ENCODE measurements at places on chromosomes 16 and 17.

- DNase-seq, result no peak
Measured at GRCh38 chr17:17107891-17108431, 65.7 kb downstream of the MPRIP start.

DNA sequence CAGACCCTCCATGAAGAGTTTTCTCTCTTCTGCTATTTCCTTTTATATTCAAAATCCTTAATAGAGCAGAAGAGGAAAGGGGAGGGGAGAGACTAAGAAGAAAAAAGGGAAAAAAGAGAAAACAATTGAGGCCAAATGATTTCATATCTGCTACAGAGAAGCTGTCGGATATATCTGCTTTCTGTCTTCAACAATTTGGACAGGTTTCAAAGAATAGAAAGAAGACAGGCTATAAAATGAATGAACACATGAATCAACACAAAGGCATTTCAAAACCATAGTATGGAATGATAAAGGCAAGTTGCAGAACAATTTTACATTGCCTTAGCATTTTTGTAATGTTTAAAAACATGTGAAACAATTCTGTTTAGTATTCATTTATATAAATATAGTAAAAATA lies 4.7 kb upstream of the CMTR2 start:
- DNase-seq, result no peak

DNA sequence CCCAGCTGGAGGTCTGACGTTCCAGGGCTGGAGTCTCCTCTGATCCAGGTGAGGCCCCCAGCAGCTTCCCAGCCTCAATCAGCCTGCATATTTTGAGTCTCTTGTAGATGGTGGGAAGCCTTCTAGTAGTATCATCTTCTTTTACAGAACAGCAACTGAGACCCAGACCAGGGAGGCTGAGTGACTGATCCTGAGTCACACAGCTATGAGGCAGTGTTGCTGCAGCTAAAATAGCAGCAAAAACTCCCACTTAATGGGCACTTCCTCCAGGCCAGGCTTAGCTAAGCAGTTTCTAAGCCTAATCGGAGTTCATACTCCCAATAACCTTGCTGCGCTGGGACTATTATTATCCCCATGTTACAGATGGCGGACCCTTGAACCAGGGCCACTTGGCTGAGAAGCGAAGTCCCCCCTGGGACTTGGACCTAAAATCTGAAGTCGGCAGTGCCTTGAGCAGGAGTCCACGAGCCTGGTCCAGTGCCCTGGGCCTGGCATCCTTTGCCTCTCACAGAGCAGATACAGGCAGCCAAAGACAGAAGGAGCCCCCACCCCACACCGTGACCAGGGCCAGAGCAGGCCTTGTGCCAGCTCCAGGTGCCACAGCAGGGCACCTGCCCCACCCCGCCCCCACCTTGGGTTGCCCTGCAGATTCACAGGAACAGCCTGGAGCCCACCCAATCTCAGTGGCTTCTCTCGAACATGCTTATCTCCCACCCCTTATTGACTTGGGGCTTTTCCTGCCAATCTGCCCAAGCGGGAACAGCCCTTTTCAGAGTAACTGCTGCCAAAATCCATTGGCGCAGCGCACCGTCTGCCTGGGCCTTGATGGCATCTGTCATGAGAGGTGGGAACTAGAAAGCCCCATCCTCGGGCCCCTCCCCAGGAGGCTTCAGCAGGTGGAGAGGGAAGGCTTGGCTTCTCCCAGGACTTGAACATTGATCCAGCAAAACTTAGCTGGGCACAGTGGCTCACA lies 65.1 kb downstream of the SOCS1 start:
- no peak for DNase-seq

DNA sequence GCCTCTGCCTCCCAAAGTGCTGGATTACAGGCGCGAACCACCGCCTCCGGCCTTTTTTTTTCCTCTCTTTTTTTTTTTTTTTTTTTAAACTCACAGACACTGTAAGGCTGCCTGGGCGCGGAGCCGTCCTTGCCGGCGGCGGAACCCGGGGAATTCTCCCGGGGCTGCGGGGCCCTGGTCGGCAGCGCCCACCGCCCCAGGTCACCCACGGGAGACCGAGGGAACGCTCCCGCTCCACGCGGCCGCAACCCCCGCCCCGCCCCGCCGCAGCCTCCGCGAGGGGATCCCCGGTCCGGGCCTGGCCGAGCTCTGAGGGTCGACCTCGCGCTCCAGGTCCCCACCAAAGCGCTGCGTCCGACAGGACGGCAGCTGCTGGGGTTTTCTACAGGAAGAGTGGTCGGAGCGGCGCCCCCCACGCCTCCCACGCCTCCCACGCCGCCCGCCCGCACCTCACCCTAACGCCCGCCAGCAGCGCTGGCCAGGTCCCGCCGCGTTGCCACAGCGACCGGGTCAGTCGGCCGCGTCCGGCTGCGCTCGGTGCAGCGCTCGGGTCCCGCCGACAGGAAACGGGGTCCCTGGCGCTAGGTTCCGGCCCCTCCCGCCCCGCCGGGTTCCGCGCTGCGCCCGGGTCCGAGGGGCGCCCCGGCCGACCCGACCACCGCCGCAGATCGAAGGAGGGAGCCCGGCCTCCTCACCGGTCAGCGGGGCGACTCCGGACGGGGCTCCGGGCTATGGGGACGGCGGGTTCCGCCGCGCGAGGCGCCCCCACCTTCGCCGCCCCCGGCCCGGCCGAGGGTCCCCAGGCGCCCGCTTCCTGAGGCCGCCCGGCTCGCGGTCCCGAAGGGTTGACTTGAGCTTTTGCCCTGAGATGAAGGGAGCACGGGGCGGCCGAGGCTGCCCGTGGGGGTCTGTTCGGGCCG lies at the start of gene CCDC57:
CCDC57 (minus strand) TSS at position 512 of the 920 bp plus-strand sequence. CDS start 10,898 bp downstream, outside the sequence.
- DNase-seq, result no peak

DNA sequence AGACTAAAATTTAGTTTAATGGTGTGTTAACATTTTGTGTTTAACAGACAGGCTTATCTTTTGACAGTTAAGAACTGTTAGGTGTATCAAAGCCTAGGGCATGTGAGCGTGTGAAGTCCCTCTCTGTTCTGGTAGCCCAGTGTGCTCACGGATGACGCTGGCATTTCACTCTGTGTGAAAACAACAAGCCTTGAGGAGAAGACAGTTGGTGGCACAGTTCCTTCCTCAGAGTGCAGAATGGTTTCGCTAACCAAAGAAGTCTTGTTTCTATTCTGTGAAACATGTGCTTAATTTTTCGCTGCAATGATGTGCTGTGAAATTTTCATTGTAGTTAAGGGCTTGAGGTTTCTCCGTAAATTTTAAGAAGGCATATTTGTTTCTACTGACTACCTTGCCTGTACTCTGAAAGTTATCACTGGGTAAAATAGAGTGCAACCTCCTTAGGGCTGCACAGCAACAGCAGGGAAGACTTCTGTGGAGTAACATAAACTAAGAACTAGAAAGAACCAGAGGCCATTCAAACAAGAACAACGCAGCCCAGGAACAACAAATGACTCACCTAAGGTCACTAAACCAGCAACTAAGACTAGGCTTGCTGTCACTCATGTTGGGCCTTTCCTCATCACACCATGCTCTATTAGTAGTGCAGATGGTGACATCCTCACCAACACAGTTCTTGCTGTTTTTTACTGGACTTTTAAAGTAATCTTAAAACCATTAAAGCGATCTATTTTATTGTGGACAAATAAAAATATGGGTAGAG lies 33.4 kb downstream of the BRD7 start:
- peak; percentile 30 for DNase-seq

DNA sequence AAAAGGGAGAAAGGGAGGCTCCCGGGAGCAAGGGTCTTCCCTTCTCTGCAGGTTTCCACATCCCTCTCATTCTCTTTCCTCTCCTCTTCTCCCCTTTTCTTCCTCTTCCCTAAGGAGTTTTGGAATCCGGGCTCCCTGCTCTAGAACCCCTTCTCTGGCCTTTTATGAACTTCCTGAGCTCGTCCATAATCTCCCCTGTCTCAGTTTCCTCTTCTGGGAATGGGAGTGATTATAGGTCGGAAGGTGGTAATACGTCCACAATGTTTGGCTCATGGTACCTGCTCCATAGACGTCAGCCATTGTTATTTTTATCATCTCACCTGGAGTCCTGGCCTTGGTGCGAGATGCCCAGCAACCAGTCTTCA lies 467 bp upstream of the EMP2 start:
- no peak for DNase-seq

GRCh38 chr17:68461589-68461988 lies 4.3 kb upstream of the WIPI1 start:
- no peak for DNase-seq

GRCh38 chr17:5472511-5472910 lies 3.7 kb upstream of the DHX33 start:
- no peak for DNase-seq

DNA sequence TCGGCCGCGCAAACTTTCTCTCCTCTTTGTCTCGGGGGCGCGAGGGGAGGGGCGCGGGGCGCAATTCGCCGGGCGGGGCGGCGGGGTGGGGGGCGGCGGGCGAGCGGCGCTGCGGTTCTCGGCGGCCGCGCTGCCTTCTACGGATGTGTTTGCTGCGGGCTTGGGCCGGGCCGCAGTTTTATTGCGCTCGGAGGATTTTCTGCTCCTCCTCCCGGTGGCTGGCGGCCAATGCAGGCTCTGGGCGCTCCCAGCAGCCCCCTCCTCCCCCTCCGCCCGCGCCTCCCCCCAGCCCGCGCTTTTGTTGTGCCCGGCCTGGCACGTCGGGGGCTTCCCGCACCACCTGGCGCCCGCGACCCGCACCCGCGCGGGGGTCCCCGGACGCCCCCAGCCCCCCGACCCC lies at the start of gene TIMP2:
TIMP2 (minus strand) TSS at position 154 of the 400 bp plus-strand sequence. CDS start 299 bp downstream, outside the sequence.
- peak; percentile 41 for DNase-seq

DNA sequence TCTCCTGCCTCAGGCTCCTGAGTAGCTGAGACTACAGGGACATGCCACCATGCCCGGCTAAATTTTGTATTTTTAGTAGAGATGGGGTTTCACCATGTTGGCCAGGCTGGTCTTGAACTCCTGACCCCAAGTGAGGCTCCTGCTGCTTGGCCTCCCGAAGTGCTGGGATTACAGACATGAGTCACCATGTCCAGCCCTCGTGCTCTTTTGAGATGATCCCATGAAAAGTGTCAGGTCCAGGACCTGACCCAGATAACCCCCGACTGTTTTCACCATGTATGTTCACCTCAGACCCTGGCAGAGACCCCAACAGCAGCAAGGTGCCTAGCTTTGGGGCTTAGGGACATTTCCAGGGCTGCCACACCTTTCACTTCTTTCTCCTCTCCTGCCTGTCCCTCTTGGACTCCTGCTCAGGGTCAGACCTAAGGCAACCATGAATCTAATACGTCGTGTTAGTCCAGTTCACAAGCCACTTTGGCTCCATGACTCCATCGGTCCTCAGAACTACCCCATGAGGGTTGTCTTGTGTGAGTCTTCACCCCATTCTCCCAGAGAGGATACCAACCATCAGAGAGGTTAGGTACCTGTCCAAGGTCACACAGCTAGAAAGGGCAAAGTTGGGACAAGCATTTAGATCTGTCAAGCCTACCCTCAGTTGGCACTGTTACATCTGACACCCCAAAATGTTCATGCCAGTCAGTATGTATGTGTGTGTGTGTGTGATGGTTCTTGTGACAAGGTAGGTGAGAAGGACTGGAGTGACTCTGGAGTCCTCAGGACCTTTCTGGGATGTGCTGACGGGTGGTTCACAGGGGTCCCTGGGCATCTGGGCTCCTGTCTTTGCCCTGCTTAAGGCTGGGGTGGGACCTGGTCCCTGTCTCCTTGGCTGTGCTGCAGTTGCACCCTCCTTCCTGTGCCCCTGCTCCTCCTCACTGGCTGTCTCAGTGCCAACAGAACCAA lies 23.1 kb upstream of the MAP3K14 start:
- no peak for DNase-seq

GRCh38 chr16:50467943-50468748 lies 80.0 kb upstream of the NKD1 start:
- DNase-seq, result no peak

DNA sequence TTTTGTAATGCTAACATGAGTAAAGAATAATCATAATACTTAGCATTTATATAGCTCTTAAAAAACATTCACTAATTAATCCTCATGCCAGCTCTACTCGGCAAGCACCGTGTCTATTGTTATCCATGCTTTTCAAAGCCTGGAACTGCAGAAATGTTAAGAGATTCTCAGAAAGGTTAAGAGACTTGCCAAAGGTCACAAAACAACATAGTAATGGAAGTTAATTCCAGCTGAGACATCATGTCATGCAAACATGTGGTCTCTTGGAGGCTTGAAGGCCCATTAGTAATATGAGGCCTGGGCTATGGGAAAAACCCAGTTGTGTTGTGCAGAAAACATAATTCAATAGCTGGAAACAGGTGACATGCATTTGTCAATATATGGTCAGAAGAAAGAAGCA lies 389.9 kb upstream of the GOT2 start:
- no peak for DNase-seq

DNA sequence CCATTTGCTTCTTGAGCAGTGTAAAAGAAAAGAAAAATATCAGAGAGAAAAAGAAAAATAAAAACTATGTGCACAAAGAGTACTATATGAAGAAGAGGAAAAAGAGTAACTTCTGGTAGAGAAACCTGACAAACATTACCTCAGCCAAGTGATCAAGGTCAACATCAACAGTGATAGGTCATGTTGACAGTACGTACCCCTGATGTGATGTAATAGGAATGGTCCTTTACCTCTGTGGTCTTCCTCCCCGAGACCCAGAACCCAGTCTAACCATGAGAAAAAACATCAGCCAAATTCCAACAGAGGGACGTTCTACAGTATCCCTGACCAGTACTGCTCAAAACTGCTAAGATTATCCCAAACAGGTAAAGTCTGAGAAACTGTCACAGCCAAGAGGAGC lies 4.4 kb downstream of the GSDMB start:
- DNase-seq, result no peak

DNA sequence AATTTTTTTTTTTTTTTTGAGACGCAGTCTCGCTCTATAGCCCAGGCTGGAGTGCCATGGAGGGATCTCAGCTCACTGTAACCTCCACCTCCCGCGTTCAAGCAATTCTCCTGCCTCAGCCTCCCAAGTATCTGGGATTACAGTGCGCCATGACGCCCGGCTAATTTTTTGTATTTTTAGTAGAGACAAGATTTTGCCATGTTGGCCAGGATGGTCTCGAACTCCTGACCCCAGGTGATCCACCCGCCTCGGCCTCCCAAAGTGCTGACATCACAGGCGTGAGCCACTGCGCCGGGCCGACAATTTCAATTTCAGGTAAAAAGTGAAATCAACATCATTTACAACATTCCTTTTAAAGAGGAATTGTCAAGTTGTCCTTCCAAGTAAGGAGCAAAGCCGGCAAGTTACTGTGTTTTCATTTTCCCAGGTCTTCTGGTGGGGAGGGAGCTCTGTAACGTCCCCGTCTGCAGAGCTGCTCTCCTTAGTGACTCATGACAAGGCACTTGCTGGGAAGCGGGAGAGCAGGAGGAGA lies 873 bp downstream of the NPLOC4 start:
- no peak for DNase-seq

GRCh38 chr17:74520790-74521480 lies 10.3 kb downstream of the CD300LB start:
- DNase-seq, result no peak

GRCh38 chr16:75794426-75794825 lies 68.1 kb upstream of the CPHXL start:
- DNase-seq, result no peak

Measured in stimulated activated CD4-positive, alpha-beta T cell treated with anti-CD3 and anti-CD28 coated beads, TNF-alpha, amount 100 ng/mL, for 1 hour (primary cell).